ENCODE measurements at places on chromosomes 7 and 10.

DNA sequence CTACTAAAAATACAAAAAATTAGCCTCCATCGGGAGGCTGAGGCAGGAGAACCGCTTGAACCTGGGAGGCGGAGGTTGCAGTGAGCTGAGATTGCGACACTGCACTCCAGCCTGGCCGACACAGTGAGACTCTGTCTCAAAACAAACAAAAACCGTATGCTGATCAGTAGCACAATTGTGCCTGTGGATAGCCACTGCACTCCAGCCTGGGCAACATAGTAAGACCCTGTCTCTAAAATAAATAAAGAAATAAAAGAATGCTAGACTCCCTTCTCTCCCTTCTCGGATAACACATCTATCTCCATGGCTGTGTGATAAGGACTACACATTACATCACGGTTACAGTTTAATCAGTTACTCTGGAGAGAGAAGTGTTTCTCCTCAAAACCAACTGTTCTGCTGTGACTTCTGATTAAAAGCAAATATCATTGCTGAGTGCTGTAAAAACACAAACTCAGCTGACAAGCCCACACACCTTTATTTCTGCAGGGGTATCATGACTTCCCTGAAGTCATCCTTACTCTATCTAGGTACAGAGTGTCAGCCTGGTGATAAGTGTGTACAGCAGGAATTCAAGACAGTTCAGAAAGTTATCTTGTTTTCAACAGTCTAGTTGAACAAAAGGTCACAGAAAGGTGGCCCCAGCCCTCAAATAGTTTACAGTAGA, 5.3 kb upstream of the ARHGAP19 start:
- DNase-seq: no peak

GRCh38 chr7:84044834-84045233, 149.8 kb downstream of the SEMA3A start:
- DNase-seq: no peak

- no peak for DNase-seq
These were observed 9.9 kb downstream of the PRR15 start for GRCh38 chr7:29573567-29573966.

DNA sequence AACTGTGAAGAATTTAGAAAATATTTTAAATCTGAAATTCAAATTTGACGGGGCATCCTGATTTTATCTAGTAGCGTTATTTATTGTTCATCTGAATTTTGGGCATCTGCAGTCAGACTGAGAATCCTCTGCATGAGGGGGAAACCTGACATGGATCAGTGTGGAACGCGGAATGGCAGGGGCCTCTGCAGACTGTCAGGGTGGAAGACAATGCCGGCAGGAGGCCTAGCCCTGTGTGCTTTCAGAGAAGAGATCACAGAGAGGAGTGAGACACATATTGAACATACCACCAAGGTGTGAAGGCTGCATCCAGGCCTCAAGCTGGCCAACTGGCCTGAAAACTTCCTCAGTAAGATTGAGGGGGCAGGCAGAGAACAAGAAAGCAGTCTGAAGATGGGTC, 921.1 kb upstream of the GHITM start:
- DNase-seq: no peak

- no peak for DNase-seq
These were observed 448 bp upstream of the PTER start for GRCh38 chr10:16436367-16436757.

GRCh38 chr10:3249307-3249889, 76.8 kb upstream of the PITRM1 start:
- DNase-seq: no peak

DNA sequence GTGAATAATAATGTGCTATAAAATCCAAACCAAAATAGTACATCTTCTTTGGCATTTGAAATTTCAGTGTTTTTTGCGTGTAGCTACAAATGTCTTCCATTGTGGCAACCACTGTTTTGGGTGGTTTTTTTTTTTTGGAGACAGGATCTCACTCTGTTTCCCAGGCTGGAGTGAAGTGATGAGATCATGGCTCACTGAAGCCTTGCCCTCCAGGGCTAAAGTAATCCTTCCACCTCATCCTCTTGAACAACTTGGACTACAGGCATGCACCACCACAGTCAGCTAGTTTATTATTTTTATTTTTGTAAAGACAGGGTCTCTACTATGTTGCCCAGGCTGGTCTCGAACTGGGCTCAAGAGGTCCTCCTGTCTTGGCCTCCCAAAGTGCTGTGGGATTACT, 455.1 kb downstream of the AUTS2 start:
- DNase-seq: no peak

- no peak for DNase-seq
These were observed 45.5 kb upstream of the SLC29A4 start for GRCh38 chr7:5237286-5237685.

- peak; percentile 52 for DNase-seq
These were observed 12.0 kb downstream of the DAGLB start for GRCh38 chr7:6435486-6436384.

DNA sequence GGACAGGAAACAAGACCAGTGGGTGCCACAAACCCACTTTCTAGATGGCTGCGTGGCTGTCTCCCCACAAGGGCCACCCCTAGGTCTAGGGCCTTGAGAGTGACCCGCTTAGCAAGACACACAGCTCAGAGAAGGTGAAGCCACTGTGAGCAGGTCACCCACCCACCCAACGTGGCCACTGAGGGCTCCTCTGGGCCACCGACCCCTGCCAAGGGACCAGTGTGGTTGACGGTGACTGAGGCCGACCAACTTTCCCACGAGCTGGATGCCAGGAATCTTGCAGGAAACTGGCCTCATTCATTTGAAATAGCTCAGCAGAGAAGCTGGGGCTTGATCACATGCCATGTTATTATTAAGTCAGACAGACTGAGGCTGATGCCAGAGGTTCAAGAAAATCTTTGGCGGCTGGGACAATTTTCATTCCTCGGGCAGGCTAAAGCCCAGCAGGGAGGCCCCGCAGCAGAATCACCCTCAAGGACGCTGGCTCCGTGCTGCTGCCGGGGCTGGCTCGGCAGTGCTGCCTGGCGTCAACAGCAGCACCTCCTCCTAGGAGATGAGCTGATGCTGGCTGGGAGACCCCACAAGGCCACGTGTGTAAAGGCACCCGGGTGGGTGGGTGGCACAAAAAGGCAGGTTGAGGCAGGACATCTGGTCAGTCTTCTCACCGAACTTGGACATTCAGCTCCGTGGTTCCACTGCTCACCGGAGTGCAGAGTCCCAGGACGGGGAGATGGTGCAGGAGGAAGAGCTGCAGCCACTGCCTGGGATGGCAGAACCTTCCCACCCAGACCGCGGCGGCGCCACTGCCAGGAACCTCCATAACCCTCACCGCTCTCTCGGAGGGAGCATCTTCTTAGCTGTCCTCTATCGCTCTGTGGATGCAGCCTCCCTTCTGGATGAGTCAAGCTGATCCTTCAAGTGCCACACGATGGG, 57.8 kb downstream of the ZRANB1 start:
- DNase-seq: no peak

DNA sequence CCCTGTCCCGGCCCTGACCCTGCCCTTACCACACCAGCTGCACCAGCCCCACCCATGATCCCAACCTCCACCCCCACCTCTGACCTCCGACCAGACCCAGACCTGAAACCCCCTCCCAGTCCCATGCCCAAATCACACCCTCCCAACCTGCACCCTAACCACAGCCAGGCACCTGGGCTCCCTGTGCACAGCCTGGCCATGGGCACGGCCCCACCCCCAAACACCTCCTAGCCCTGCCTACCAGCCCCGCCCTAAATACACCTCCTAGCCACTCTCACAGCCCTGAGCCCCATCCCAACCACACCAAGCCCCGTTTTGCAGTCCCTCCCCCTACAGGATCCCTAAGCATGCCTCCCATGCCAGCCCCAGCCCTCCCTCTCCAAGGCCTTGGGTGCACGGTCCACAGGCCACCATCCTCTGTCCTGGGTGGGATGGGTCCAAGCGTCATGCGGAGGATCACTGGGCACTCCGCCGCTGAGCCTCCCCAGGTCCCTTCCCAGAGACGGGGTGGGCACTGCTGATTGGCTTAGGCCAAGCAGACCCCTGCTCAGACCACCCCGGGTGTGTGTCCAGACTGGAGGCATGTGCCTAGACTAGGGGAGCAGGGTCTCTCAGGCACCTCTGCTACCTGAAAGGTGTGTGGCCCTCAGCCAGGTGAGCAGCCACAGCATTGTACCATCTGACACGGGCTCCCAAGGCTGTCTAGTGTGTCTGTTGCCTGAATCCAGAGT, 30.1 kb downstream of the INSIG1 start:
- no peak for DNase-seq

GRCh38 chr7:85119934-85120333, 66.9 kb downstream of the SEMA3D start:
- DNase-seq: no peak

DNA sequence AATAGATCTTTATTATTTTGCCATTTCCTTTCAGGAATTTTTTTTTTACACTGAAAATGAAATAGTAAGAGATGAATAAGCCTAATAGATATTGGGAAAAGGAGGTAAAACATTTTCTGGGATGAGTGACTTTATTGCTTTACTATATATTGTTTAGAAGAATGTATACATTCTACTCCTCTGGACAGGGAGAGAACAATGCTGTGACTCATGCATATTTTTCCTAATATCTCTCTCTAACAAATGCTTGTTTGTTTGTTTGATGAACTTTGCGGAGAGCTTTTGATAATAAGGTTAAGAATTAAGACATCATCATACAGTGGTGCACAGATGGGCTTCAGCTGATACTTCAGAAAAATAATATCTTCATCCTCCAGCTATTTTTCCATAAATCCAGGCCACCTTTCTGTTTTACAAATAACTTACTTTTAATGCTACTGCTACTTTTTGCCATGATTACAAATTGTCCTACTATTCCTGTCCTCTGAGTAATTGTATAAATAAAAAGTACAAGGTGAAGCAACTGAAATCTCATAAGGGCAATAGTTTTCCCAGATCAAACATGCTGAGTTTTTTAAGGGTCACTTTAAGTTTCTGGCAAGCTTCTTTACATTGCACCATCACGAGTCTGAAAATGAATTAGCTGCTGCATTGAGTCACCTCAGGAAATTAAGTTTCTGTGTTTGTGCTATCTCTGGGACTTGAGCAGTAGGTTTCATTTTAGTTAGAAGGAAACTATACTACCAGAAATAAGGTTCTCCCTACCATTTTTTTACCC, 207.3 kb upstream of the POT1 start:
- no peak for DNase-seq

- no peak for DNase-seq
These were observed 14.7 kb downstream of the FKBP6 start for GRCh38 chr7:73342645-73343044.

- peak; percentile 23 for DNase-seq
These were observed 61.7 kb downstream of the C10orf105 start for GRCh38 chr10:71657604-71658466.

- no peak for DNase-seq
These were observed 609.9 kb downstream of the CCSER2 start for GRCh38 chr10:84938117-84938905.

GRCh38 chr10:64537928-64538327, 1016.7 kb downstream of the REEP3 start:
- DNase-seq: no peak

GRCh38 chr10:3875842-3876235, 90.8 kb upstream of the KLF6 start:
- no peak for DNase-seq

GRCh38 chr7:2640482-2640830, 8.7 kb downstream of the TTYH3 start:
- DNase-seq: no peak

All from NCI-H526 (cell line).